ENCODE measurements at places on chromosomes 1 and 21. TPM values are rescaled to one million over a fixed set of nuclear protein-coding genes. Genes with fewer than 3 reads are reported as not detected.

Gene POU2F1
- 3.6 TPM for total RNA-seq

Gene CASZ1
- total RNA-seq: 0.50 TPM

DNA sequence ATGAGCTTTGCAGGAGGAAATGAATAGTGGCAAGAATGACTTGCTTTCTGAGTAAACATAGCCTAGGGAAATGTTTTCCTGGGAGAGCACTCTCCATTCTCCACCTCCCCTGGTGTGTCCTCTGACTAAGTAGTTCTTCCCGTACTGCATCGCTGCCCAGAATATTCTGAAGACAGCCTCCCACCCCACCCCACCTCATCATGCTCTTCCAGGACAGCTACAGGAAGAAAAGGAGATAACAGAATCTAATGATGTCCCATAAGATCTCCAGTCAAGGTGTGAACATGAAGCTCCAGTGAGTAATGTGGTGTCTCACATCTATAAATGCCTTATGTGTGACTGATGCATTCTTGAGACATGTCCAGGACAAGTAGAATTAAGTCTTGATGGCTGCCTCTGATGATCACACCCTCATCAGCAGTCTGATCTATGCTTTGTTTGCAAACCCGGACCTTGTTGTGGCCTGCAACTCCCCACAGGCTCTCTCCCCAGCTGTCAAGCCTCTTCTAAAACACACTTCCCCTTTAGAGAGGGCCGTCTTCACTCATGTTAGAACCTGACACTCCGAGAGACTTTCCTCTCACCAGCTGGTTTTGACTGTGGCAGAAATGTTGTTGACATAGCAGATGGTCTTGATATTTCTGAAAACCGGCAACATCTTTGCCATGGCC is 183.0 kb downstream of the CYYR1 start:
- peak; percentile 20 for DNase-seq

GRCh38 chr1:8276173-8276914 is 41.6 kb upstream of the SLC45A1 start:
- DNase-seq: no peak

DNA sequence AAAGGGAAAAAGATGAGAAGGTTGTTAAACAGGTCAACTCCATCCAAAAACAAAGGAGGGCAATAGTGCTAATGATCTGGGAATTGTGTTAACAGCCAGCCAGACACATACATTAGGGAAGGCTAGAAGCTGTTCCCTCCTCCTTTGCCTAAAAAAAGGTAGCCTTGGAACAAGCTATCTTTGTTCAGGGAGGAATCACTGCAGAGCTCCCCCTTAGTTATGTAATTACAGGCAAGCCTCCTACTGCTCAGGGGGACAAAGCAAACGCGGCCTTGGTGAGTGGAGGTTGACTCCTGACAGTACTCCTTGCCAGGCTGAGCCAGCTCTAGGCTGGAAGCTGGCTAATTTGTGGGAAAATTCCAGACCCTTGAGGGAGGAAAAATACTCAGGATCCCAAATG is 97.6 kb downstream of the VAV3 start:
- no peak for DNase-seq

DNA sequence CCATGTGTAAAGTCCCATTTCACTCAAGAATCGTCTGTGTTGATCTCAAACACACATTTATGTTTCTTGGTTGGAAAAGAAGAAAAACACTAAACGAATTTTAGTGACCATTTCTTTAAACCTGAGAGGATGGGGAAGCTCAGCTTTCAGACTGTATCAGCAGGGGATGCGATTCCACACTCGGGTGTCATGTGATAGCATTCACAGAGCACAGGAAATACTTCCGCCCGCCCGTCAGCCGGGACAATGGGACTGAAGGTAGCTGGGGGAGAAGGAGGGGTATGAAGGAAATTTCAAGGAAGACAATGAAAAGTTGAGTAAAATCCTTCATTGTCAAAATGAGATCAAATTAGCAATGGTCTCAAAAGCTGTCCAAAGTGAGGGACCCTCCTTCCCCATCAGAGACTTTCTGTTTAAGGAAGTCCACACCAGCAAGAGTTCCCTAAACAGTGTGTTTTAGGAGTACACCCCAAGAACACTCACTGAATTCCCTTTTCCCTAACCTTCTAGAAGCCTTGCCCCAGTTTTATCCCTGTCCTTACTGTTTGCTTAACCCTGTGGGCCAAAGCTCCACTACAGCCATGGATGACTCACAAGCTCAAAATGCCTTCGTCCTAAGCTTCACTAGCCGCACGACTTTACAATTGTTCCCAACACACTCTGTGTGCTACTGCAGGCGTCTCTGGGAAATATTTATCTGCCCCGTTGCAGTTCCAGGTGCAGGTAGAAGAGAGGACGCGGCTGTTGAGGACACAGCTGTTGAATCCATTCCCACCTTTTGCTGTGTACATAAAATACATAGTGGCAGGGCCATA is 51.4 kb upstream of the SIM2 start:
- DNase-seq: peak; percentile 38

DNA sequence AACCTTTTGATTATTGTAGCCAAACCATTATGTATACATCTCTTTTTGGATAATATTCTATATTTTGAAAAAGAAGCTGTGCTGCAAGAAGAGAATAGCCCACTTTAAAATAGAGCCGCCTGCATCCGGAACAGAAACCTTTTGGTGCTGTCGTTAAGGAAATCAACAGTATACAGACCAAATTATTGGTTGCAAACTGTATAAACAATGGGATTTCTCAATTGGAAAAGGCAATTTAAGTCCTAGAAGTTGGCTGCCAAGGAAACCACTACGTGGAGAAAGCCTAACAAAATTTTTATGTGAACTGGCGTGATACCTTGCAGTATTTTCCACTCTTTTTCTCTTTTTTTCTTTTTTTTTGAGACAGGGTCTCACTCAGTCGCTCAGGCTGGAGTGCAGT is 25.8 kb downstream of the DESI2 start:
- DNase-seq: no peak

DNA sequence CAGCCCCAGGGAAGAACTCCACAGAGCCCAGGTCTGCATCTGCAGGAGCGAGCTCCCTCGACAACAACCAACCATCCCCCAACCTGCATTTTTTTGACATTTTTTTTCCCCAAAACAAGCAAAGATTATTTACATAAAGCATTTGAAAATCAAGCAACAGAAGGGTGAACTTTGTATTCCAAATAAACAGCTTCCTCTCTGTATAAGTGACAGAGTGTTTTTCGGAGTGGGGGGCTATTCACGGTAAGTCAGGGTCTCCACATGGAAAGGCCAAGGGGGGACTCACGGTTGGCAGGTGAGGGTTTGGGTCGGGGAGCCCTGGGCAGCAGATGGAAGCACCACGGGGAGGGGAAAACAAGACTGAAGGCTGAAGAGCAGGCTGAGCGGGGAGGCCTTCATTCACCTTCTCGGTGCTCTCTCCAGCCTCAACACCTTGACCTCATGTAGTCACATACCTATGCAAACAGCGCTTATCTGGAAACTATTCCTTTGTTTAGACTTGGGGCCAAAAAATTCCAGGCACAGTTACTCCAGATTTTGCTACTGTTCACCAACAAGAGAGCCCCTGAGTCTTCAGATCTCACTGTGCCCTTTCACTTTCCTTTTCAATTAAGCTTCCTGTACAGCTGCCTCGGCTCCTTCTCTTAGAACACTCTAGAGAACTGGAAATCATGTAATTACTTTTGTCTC is 27.6 kb downstream of the C2CD2 start:
- DNase-seq: peak; percentile 78

- DNase-seq: no peak
These were observed 18.4 kb downstream of the OLIG1 start for GRCh38 chr21:33088384-33088783.
